IPS DF 6.9 (cell line): ENCODE measurements at places on chromosomes 2 and 18.

DNA sequence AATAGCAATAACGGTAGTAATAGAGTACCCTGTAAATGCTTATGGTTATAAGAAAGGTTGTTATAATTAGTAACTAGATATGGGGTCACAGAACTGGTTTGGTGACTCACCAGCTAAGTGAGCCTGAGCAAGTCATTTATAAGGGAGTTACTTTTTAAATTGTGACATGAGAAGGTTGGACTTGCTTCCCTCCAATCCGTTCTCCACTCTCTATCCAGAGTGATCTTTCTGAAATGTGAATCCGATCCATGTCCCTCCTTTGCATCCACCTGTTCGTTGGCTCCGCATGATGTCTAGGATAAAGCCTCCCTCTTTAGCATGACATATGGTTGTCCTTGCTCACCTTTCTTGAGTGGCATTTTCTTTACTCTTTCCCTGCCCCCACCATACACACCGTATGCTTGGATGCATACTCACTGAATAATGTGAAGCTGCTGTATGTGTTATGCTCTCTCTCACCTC lies 83.1 kb downstream of the CDC42EP3 start:
- DNase-seq, result no peak

GRCh38 chr2:27727257-27727656 lies 44.3 kb upstream of the MRPL33 start:
- DNase-seq, result no peak

DNA sequence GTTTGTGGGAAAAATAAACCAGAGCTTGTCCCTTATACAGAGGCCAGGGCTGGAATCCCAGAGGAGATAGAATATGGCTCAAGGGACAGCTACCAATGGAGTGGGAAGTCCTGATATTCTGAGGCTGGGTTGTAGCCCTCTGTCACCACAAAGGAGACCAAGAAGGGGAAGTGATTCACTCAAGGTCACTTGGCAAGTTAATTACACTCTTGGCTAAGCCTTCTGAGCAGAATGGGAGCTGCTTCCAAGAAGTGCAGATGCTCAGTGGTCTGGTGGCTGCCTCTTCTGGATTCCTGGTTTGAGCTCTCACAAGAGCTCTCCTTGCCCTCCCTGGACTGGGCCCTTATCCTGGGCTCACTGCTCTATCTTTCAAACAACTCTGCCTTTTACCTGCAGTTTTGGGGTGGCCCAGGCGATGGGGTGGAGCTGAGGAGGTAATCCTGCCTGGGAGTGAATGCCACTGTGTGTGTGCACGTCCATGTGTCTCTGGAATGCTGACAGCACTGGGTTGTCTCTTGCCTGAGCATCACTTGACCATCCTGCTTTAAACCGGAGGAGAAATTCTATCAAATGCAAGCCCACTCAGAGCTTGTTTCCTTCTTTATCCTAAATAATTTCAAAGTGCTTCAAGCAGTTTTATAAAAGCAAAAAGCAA lies 168.2 kb downstream of the KCNS3 start:
- DNase-seq, result no peak

DNA sequence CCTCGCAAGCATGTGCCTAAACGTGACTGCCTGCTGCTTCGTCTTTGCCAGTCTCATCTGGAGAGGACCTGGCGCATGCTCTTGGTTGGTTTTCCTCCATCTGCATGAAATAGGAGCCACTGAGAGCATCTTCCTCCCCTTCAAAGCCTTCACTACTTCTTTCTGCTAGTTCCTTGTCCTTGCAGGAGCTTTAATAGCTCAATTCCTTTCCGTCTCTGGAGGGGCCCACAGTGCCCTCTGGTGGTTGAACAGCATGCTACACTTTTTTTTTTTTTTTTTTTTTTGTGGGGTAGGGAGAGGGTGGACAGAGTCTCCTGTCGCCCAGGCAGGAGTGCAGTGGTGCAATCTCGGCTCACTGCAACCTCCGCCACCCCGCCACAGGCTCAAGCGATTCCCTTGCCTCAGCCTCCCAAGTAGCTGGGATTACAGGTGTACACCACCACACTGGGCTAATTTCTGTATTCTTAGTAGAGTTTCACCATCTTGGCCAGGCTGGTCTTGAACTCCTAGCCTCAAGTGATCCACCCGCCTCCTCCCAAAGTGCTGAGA lies 59.6 kb downstream of the SP110 start:
- DNase-seq, result peak; percentile 31

GRCh38 chr2:11687736-11688135 lies 17.7 kb upstream of the NTSR2 start:
- DNase-seq, result no peak

- no peak for DNase-seq
Observed at GRCh38 chr2:55923091-55923981, at the start of gene EFEMP1. EFEMP1 (minus strand) TSS chr2:55923782; CDS start chr2:55922440, 1,342 bp downstream.

DNA sequence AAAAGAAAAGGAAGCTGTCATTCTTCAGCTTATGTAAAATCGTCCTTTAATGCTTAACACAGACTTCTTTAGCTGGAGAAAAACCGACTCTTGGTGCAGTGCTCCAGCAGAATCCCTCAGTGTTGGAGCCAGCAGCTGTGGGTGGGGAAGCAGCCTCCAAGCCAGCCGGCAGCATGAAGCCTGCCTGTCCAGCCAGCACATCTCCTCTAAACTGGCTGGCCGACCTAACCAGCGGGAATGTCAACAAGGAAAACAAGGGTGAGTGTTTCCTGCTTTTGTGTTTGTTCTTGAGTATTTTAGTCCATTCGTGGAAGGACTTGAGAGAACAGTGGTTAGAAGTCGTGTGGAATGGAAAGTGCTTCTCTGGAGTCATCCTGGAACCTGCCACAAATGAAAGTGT lies 38.9 kb downstream of the KDM3A start:
- no peak for DNase-seq

GRCh38 chr2:16215902-16216557 lies 275.7 kb downstream of the MYCN start:
- no peak for DNase-seq

DNA sequence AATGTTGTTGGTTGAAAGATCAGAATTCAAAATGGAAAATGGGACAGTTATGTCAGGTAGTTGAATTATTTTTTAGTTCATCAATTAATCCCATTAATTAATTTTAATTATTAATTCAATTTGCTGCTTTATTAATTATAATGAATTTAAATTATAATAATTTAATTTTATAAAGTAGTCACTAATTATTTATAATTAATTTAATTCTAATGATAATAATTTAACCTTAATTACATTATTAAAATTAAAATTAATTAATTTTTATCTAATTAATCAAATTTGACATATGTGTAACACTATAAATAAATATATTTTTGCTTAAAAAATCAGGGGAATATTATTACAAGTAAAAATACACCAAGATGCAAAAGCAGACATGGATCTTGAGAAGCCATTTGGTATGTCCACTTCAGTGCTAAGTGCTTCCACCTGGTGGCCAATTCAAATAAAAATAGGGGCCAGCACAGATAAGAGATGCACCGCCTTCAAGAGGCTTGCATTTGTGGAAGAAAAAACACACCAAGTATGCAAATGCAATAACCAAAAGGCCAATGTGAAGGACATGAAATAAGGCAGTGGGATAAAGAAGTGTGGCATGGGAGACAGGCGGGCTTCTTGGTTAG lies 73.2 kb downstream of the MBP start:
- DNase-seq, result no peak

- no peak for DNase-seq
Observed at GRCh38 chr2:83826577-83826976, 632.5 kb downstream of the SUCLG1 start.

DNA sequence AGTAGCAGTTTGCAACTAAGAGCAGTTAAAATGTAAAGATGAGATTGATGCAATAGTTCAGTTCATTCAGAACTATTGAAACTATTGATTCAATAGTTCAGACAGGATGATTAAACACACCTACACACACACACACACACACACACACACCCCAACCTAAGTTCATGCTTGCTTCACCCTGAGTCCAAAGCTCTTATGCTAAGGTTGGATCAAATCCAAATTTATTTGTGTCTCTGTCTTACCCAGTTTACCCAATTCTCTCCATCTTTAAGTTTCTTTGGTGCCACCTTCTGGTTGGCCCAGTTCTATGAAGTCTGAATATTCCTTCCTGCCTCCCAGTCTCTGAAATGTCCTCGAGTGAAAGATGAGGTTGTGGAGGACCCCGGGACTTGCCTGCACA lies 5.1 kb downstream of the SERPINB8 start:
- no peak for DNase-seq

DNA sequence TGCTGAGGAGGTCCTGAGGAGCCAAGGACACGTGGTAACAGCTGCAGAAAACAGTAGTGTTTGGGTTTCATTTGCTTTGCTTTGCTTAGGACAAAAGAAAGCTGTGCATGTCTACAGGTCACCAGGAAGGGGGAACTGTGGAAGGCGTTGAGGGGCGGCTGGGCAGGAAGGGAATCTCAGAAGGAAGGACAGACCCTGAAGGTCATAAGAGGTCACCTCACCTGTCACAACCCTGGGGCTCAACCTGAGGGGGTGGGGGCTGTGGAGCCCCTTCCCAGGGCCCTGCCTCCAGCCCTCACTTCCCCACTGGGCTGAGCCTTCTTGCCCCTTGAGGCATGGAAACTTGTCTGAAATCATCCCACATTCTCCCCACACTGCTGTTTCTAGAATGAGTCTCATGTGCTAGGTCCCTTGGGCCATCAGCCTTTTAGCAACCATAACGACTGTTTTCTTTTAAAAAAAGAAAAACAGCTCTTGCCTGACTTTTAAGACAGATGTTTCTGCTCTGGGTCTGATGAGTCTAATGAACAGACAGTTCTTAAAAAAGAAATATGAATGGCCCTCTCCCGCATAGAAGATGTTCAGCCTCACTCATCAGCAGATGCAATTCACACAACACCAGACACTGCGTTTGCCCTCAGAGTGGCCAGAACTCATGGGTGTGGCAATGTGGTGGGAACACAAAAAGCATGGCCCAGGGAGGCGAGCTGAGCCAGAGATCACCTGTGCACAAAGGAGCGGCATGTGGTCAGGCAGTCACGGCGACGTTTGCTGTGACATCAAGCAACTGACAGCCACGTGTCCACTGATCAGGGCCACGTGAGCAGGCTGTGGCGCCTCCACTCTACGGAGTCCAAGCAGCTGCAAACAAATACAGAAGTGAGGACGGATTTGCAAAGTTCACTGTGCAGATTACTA lies 84.0 kb downstream of the SEPTIN10 start:
- no peak for DNase-seq

DNA sequence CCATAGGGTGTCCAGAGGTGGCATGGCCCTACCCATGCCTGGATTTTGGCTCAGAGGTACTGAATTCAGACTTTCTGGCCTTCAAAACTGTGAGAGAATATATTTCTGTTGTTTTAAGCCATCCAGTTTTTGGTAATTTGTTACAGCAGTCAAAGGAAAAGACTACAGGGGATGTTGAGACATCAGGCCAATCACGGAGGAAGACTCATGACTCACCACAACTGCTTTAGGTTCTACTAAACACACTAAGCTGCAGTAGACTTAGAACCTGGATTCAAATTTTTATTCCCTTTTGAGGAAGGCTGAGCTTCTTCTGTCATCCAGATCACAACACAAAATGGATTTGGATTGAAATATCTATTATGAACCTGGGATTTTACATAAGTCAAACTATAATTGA lies 12.0 kb upstream of the C2orf66 start:
- no peak for DNase-seq

DNA sequence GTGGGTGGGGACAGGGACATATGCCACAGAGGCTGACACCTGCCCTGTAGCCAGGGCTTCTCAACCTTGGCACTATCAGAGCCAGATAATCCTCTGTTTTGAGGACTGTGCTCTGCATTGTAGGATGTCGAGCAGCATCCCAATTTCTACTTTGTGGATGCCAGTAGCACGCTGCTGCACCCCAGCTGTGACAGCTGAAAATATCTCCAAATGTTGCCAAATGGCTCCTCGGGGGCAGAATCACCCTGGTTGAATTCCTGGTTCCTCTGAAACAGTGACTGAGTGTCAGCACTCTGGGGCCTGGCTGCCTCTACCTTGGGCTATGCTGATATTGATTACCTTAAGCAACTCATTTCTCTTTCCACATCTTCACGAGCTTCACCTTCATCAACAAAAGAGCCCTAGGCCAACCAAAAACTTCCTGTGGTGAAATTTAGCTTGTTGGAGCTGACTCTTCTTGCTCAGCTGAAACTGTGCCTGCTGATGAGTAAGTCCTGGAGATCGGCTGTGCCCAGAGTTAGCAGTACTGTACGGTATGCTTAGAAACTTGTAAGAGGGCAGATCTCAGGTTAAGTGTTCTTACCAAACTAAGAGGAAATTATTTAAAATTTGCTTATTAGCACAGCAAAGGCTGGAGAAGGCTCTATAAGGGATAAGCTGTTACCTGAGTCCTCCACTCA lies 138.1 kb downstream of the SEPTIN10 start:
- no peak for DNase-seq

DNA sequence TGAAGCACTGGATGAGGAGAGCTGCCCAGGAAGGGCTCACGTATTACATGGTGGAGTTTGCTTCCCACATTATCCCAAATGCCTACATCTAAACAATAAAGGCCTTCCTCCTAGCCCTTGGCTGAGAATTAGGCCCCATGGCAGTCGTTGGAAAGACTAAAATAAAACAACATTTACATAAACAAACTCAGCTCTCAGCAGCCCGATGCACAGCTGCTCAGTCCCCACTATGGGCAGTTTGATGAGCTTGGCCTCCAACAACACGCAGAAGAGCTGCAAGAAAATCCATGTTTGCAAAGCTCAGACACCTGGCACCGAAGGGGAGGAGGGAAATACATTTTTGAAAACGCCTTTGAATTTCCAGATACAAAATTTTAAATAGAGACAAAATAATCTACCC lies 352.4 kb downstream of the EIPR1 start:
- DNase-seq, result no peak

DNA sequence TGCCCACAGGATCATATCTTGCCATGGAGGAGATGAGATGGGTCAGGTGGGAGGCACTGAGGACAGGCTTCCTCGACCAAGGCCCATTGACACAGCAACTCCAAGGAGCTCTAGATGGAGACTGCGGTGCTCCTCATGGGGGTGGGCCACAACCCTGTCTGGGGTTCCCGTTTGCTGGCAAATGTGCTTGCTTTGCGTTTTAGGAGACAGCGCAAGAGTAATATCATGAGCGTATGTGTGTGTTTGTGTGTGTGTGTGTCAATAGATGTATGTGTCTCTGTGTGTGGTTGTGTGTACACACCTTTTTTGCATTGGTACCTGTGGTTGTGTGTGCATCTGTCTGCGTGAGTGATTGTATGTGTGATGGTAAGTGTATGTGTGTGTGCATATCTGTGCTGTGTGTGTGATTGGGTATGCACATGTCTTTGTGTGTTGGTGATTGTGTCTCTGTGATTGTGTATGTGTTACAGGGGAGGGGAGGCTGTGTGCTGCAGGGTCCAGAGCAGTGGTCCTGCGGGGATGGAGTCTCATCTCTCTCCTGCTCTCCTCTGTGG lies 4.4 kb downstream of the FBLN7 start:
- DNase-seq, result no peak

- DNase-seq, result no peak
Observed at GRCh38 chr18:7545734-7546133, 21.4 kb upstream of the PTPRM start.

DNA sequence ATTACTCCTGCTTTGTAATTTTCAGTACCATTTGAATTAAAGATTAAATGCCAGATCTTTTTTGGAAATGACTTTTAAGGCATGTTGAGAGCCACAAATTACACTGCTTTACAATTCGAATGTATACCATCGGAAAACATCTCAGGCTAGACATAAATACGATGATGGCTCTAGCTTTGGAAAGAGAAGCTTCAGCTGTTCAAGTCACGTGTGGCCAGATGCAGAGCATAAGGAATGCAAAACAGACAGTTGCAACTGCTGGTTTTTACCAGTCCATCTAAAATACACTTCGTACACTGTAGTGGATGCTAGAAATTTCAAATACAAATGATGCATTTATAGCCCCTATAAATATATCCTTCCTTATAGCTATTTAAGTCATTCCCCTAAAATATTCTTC lies 8.0 kb downstream of the ZNF516 start:
- no peak for DNase-seq

GRCh38 chr2:54523324-54523959 lies 67.3 kb downstream of the SPTBN1 start:
- DNase-seq, result no peak
